BJ (cell line): ENCODE measurements at places on chromosomes 3 and 15.

- DNase-seq: no peak
Observed at GRCh38 chr3:170154084-170154483, 27.4 kb downstream of the PHC3 start.

GRCh38 chr15:74129586-74130154 is 716 bp upstream of the ISLR2 start:
- no peak for DNase-seq

DNA sequence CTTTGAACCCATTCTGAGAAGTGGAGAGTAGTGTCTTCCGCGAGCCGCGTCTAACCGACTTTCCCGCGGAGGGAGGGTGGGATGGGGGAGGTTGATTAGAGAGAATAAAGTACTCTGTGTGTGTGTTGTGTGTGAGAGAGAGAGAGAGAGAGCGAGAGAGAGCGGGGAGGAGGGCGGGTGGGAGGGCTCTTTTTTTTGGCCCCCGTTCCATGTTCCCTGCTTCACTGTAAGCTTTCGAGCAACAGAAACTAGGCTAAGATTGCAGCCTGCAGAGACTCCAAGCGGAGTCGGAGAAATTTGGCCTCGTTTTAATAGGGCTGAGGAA is 1.6 kb upstream of the MEIS2 start:
- no peak for DNase-seq

DNA sequence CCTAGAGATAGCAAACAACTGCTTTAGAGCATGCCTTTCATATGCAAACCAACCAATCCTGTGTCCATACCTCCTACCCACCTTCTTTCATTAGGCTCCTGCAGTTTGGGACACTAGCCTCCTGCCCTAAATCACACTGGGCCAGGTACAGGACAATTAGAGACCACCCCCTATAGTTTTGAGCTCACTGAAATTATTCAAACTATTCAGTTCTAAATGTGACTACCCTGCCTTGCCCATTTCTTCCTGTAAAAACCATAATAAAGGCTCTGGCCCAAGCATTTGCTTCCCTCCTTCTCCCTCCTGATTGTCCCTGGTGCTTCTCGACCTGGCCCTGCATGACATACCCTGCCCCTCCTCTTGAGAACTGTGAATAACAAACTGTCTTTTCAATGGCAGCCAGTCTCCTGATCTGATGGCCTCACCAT is 31.4 kb upstream of the LRIG1 start:
- DNase-seq: no peak

DNA sequence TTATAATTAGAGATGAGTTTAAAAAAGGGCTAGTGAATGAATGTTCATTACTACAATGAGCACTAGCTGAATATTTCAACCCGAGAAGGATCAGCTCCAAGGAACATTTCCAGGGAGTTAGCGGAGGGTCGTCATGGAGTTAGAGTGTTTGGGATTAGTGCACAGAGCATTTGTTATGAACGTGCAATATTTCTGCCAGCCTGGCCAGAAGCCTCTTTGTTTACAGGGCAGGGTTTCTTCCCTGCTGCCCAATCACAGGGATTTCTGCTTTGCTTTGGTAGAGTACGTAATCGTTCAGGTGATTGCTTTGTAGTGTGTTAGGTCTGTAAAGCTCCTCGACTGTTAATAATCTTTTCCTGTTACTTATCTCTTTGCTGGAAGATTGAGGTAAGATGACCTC is 5.9 kb downstream of the CGNL1 start:
- no peak for DNase-seq

DNA sequence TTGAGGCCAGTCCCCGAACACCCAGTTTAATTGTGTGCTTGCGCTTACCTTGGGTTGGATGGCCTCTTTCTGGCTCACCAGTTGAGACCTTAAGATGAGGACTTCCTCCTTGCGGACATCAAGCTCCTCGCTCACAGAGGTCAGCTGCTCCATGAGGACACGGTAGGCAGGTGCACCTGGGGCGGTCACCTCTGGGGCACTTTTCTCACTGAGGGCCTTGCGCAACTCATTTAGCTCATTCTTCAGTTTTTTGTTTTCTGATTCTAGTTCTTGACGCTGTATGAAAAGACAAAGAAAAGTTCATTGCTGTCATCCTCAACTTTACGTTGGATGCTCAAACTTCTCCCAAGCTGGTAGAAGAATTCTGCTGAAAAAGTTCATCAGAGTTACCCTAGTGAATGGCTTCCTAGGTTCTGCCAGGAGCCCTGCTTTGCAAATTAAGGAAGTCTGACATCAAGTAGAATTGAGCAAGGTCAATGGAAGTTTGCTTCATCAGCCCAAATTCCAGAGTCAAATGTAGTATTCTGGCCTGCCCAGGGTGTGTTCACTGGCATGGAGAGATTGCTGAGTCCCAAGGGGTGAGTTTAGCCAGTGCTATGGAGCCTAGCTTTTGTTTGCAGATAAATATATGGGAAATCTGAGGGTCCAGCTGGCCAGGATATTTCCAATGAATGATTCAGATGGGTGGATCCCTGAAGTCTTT is 55.8 kb upstream of the MYO5C start:
- DNase-seq: no peak

DNA sequence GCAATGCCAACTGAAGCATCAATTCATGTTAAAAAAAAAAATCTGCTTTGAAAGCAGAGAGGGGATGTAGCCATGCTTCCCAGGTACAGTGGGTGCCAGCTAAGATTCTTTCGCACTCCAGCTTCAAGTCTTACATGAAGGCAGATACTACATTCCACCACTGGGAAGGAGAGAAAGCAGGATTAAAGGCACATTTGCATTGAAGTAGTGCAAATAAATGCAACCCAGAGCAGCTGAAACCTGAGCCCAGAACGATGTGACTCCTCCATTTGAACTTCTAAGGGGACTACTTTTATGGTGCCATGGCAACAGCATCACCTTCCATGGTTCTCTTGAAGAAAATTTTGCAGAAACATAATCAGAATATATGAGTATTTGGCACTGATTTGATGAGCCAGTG is 19.1 kb upstream of the GJD2 start:
- no peak for DNase-seq

DNA sequence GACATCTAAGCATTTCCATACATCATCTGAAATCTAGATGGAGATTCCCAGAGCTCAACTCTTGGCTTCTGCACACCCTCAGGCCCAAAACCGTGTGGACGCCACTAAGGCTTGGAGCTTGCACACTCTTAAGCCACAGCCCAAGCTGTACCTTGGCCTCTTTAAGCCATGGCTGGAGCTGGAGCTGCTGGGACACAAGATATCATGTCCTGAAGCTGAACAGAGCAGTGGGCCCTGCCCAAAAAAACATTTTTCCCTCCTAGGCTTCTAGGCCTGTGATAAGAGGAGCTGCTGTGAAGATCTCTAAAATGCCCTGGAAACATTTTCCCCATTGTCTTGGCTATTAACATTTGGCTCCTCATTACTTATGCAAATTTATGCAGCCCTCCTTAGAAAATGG is 188.7 kb upstream of the MBNL1 start:
- DNase-seq: no peak

- DNase-seq: no peak
Observed at GRCh38 chr15:85795337-85796305, 896 bp upstream of the KLHL25 start.

DNA sequence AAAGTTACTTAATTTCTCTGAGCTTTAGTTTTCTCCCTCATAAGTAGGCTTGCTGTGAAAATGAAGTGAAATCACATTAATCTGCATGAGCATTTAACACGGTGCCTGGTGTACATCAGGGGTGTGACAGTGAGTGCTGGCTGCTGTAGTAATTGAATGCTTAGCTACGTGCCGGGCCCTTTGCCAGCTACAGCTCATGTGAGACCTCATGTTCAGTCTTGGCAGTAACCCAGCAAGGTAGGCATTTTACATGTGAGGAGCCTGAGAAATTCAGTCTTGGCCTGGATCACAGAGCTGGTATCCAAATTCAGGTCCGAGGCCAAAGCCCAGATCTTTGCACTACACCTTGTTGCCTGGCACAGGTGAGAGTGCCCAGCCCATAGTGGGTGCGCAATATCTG is 9.1 kb downstream of the GHRL start:
- no peak for DNase-seq

DNA sequence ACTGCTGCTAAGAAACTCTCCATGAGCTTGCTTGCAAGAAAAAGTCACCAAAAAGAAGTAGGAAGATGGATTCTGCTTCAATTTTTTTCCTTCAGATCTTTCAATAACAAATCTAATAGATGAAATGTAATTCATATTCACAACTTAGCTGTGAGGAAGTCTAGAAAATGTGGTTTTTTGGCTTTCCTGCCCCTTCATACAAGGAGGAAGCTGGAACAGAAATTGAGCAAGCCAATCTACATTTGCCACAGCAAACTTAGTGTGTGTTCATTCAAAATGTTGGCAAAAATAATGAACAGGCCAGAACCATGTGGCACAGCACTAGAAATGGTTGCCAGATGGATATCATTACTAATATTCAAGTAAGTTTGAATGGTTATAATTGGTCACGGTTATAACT is 93.2 kb upstream of the NEDD4 start:
- DNase-seq: no peak

DNA sequence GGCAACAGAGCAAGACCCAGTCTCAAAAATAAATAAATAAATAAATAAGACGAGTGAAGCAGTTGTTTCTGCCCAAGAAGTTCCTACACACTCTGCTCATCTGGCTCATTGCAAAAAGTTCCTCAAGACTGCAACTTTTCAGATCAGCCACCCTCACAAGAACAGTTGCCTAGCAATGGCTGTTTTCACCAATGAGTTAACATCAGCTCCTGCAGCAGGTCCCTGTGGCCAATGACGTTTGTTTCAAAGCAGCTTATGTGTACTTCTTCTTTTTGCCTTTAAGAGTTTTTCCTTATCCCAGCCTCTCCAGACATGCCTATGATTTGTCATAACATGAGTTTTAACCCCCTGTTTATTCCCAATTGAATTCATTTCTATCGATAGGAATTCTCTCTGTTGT is 118.4 kb upstream of the SPRED1 start:
- no peak for DNase-seq

DNA sequence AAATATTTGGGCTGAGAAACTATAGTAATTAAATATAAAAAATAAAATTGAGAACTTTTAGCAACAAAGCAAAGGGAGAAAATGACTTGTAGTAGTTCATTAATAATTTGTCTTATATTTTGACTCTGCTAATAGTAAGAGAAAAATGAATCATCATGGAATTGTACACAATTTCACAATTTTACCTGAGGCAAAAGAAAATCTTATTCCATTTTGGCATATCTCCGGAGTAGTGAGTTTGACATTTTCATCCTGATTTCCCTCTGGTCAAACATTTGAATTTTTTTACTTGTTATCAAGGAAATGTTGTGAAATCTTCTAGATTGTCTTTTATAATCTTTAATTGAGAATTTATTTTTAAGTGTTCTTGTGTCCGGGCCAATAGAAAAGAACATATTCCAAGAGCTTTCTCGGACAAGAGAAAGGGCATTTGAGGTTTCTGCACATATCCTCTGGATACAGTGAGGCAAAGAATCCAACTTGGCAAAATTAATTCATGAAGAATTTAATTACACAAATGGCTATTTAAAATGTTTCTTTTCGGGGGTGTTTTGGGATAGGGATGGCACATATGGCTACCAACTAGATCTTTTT is 89.3 kb upstream of the IGSF10 start:
- no peak for DNase-seq

DNA sequence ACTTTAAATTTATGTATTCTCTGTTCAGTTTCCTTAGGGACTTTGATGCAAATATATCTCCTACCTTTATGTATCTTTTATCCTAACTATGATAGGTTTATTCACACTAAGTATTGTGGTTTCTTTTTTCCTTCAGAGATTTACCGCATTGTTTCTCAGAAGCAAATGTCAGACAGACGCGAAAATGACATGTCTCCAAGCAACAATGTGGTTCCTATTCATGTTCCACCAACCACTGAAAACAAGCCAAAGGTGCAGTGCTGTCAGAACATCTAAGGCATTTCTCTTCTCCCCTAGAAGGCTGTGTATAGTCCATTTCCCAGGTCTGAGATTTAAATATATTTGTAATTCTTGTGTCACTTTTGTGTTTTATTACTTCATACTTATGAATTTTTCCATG is 18.3 kb downstream of the RAB11A start:
- no peak for DNase-seq

DNA sequence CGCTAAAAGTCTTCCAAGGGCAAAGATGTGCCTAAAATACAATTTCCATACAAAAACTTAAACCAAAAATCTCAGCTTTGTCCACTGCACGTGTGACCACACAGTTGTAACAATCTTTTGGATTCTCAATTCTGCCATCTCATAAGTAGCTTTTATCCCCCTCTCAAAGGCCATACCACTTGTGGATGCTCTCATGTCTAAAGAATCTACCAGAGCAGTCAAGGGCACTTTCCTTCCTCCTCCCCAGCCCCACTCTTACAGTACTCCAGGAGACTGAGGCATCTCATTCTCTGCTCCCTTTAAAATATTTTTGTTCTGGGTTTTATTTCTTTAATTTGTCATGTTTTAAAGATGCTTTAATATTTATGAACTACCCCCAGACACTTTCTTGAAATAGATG is 102.3 kb upstream of the PFN2 start:
- DNase-seq: no peak

DNA sequence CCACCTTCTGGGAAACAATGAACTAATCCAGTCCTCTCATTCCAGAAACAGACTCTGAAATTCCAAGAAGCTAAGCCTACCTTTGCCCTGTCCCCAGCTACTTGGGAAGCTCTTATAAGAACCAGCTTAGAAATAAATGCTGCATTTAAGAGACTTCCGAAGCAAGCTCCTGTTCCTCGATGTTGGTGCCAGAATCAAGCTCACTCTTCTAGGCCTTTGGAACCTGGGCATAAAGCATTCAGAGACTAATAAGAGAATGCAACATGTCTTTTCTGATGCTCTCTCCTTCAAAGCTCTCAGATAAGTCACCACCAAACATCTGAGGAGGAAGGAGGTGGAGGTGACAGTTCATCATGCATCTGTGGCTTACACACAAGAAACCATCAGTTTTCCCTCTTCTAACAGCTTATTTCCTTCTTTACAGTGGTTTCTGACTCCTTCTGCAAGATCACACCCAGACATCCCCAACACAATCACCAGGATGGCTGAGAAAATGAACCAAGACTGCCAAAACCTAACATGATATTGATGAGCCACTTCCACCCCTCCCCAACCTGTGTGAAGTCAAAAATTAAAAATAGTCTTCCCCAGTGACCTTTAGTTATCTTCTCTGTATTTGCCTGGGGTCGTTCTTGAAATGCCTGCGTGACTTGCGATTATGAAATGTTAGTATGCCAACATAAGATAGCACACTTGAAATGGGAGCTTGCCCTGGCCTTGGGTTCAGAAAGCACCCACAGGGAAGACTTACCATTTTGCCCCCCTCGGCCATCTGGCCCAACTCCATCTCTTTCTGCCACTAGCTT is 11.5 kb downstream of the ARHGEF3 start:
- DNase-seq: no peak

- no peak for DNase-seq
Observed at GRCh38 chr3:13009132-13009945, 63.9 kb downstream of the IQSEC1 start.

DNA sequence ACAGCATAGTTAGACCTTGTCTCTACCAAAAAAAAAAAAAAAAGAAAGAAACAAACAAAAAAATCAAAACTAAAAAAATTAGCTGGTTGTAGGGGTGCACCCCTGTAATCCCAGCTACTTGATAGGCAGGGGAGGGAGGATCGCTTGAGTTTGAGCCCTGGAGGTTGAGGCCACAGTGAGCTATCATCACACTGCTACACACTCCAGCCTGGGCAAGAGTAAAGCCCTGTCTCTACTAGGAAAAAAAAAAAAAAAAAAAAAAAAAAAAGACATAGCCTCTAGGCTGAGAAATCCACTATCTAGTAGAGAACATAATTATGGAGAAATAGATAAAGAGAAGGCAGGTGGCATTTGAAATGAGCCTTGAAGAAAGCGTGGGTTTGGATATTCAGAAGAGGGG is 2.2 kb upstream of the CHRNA5 start:
- no peak for DNase-seq
